Ovary (tissue), 10 donors: ENCODE measurements at places on chromosomes 16 and 17. TPM values are rescaled to one million over a fixed set of nuclear protein-coding genes. Genes with fewer than 3 reads are reported as not detected.

MMP15 gene
- total RNA-seq = 2.6 TPM

SMIM36 gene
- total RNA-seq = not detected

NTN1 gene
- 3.1 TPM for total RNA-seq

MPO gene
- total RNA-seq = not detected

EVPLL gene
- not detected for total RNA-seq

DNA sequence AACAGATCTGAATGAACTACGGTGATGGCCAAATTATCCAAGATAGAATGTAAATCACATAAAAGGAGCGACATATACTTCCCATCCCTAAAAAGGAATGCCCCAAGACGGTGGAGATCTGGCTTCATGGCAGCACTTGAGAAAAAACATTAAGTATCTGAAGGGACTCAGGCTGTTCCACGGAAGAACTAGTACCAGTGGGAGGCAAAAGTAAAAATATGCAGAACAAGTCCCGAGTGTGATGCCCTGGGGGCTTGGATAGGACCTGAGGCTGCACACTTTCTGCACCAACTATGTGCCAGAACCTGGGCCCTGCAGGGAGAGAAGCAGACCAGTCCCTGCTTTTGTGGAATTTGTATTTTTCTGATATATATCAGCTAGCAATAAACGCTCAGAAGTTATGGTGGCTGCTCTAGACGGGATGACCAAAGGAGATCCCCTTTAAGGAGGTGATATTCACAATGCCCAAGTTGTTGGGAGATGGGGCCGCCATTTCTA, 539 bp upstream of the CKLF start:
- no peaks in the 10 kb centered on the region for H3K36me3 ChIP-seq
- no peaks in the 10 kb centered on the region for H3K27me3 ChIP-seq
- peak overlapping the region; percentile 43 for H3K4me3 ChIP-seq
- no peak for DNase-seq
- peaks cover 7% of the 10 kb centered on the region for H3K4me1 ChIP-seq

- no peak overlapping the region for H3K27ac ChIP-seq
- H3K27me3 ChIP-seq = no peaks in the 10 kb centered on the region
- H3K36me3 ChIP-seq = no peaks in the 10 kb centered on the region
These were observed 25.6 kb upstream of the ZNF652 start for GRCh38 chr17:49387498-49388289.

- H3K36me3 ChIP-seq = no peaks in the 10 kb centered on the region
- no peak overlapping the region for H3K4me3 ChIP-seq
- H3K27me3 ChIP-seq = no peaks in the 10 kb centered on the region
- peak; percentile 69 for DNase-seq
- peaks cover 8% of the 10 kb centered on the region for H3K4me1 ChIP-seq
These were observed 15.7 kb downstream of the ADCY7 start for GRCh38 chr16:50282010-50282538.

GRCh38 chr17:48718227-48718760, 4.0 kb downstream of the PRAC1 start:
- no peak for DNase-seq
- H3K27ac ChIP-seq = no peak overlapping the region
- H3K4me3 ChIP-seq = no peak overlapping the region

GRCh38 chr16:86886651-86887050, 308.3 kb downstream of the FOXL1 start:
- H3K27me3 ChIP-seq = no peaks in the 10 kb centered on the region
- no peaks in the 10 kb centered on the region for H3K36me3 ChIP-seq
- H3K27ac ChIP-seq = no peak overlapping the region
- DNase-seq = no peak
- no peak overlapping the region for H3K4me3 ChIP-seq
- no peaks in the 10 kb centered on the region for H3K4me1 ChIP-seq

- peak; percentile 28 for DNase-seq
- H3K27ac ChIP-seq = no peak overlapping the region
These were observed 10.3 kb downstream of the MRPL27 start for GRCh38 chr17:50362661-50363060.

DNA sequence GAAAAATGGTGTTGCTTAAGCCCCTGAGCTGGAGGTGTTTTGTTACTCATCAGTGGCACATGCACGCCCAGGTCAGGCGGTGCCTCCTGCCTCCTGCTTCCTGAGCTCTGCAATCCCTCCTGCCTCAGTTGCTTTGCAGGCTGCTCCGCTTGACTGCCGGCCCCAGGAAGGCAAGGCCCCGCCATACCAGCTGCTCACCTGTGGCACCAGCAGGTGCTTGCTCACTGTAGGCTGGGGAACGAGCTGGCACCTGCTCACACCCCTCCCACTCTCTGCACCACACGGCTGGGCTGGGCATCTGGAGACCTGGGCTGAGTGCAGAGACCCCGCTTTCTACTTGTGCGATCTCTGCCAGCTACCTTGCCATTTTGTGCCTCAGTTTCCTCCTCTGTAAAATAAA, 200.2 kb downstream of the RBFOX3 start:
- no peaks in the 10 kb centered on the region for H3K36me3 ChIP-seq
- H3K27ac ChIP-seq = no peak overlapping the region
- H3K4me3 ChIP-seq = no peak overlapping the region
- H3K4me1 ChIP-seq = no peaks in the 10 kb centered on the region

DNA sequence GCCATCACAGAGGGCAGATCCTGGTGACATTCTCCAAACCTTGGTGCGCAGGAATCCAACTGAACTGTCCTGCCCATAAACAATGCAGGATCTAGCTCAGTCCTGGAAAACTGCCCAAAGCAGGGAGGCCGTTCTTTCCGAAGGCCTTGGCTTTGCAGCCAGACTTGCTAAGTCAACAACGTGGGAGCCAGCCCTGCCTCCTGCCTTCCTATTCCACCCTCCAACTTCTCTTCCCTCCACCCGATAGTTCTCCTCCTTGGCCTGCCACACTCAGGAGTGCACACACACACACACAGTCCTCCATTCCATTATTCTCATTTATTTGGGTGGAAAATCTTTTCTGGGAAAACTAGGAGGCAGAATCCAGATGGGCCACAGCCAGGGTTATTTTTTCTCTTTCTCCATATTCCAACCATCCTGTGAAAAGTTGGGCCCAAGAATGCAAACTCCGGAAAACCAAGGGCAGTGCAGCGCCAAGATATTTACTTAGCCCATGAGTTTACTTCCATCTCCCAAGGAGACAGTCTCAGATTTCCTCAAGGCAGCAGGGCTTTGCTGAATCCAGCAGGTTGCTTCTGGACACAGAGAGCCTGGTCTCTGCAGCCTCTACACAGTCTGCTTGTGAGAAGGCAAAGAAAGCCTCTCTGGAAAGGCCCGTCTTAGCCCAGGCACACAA, 15.8 kb downstream of the COPRS start:
- H3K4me3 ChIP-seq = no peak overlapping the region
- peak overlapping the region; percentile 55 for H3K27ac ChIP-seq
- no peaks in the 10 kb centered on the region for H3K27me3 ChIP-seq
- H3K36me3 ChIP-seq = no peaks in the 10 kb centered on the region
- H3K4me1 ChIP-seq = peaks cover 8% of the 10 kb centered on the region
